ENCODE measurements at places on chromosomes 11 and 22.
A peak's percentile ranks its signal among the peaks of the same experiment; 100 is the strongest.

- peak; percentile 60 for DNase-seq
Measured at GRCh38 chr22:27420817-27421361, 380.7 kb downstream of the MN1 start.

- no peak for DNase-seq
Measured at GRCh38 chr11:1682225-1682905, 14.6 kb upstream of the KRTAP5-6 start.

GRCh38 chr11:94134651-94135512 lies 6.2 kb downstream of the PANX1 start:
- peak; percentile 94 for DNase-seq

- DNase-seq = no peak
Measured at GRCh38 chr11:11316651-11317230, 36.3 kb downstream of the CSNK2A3 start.

- no peak for DNase-seq
Measured at GRCh38 chr11:105162506-105162905, 22.9 kb upstream of the CARD18 start.

- no peak for DNase-seq
Measured at GRCh38 chr22:29328566-29329500, 13.3 kb upstream of the RASL10A start.

DNA sequence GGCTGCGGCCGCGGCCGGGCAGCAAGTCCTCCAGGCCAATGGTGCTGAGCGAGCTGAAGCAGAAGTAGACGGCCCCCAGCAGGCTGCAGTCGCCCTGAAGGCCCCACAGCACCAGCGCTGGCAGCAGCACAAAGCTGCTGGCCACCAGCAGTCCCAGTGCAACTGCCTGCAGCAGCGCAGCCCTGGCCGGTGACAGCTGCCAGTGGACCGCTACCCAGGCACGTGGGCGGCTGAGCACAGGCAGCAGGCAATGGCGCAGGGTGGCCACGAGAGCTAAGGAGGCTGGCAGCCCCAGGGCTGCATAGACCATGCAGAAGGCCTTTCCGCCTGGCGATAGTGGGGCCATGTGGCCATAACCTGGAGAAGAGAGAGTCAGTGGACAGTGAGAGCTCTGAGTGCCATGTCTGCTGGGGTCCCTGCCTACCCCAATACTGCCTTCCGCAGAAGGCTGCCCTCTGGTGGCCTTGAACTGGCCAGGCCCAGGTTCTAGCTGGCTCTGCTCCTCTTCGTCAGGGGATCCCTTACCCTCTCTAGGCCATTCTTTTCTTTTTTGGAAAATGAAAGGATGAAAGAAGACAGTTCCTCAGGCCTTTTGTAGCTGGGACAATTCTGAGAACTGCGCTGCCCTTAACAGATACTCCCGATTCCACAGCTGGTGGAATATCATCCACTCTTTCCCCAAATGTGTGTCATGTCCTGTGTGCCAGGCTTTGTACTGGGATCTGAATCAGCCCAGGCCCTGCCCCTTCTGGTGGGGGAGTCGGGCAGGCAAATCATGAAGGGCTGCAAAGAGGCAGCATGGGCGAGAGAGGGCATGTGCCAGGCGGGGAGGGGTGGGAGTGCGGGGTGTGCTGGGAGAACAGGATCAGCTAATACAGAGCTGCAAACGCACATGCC lies 1.8 kb downstream of the KCNK7 start:
- no peak for DNase-seq

DNA sequence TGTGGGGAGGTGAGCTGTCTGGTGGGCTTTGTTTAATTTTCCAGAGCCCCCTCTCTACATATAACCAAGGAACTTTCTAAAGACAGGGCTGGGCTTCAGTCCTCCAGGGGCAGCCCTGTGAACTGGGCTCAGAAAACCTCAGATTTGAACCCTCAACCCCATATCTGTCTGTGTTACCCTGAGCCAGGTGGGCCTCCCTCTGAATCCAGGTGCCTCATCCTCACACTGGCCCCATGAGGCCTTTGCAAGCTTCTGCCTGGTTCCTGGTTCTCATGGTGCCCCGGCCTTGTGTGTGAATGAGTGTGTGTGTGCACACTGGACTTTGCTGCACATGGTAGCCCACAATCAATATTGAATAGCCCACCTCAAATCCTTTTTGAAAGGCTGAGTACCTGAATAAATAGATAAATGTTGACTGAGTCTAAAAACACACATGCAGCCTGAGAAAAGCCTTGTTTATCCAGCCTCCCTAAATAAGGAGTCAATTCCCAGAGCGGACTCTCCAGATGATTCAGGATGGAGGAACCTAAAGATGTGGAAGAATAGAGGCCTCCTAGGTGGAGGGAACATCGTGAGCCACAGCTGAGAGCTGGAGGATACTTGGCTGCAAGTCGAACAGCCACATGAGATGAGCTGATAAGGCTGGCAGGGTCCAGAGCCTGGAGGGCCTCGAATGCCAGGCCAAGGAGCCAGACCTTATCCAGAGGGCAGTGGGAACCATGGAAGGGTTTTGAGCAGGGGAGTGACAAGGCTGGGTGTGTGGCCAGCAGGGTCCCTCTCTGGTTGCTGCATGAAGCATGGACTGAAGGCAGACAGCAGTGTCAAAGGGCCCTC lies 28.1 kb upstream of the P2RY2 start:
- DNase-seq = no peak

GRCh38 chr11:68735646-68736045 lies 15.7 kb downstream of the TESMIN start:
- no peak for DNase-seq

DNA sequence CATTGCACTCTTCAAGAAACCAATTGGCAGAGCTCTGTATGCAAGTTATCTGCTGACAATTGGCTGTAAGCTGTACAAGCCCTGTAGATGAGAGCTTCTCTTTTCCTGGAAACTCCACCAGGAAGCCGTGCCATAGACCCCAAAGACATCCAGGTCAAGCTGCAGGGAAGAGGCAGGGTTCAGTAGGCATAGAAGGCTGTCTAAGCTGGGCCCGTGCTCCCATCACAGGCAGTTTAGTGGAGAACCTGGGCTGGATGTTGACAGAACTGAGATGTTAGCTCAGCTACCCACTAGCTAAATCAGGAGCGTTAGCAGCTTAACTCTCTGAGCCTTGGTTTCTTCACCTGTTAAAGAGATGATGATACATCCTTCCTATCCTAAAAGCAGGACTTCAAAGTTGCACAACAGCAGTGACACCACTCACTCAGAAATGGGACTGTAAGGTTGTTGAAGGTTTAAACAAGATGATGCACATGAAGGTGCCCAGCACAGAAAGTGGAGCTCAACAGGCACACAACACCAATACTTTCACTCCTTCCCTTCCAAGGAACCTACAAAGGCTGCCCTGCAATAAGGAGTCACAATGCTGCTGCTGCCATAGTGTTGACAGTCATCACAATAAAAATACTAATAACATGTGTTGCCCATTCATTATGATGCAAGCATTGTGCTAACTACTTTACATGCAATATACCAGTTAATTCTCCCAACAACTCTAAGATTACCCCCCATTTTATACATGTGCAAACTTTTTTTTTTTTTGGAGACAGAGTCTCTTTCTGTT lies 115.4 kb downstream of the ZBTB16 start:
- no peak for DNase-seq

GRCh38 chr11:29217901-29218300 lies 798.9 kb downstream of the KCNA4 start:
- no peak for DNase-seq

DNA sequence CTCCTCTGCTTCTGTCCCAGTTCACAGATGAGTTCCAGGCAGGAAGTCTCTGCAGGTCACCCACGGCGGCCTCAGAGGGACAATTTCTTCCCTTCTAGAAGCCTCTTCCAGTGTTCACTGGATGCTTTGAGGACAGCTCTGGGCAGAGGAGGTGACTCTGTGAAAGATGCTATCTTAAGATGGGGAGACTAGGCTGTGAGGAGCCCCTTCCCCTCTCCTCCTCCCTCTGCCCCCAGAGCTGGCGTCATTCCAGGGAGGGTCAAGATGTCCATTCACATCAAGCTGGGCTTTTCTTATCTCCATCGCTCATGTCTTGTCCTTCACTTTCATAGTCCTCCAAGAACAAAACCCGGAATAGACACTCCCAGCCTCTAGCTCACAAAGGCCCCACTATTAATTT lies 3.3 kb downstream of the APLNR start:
- no peak for DNase-seq

DNA sequence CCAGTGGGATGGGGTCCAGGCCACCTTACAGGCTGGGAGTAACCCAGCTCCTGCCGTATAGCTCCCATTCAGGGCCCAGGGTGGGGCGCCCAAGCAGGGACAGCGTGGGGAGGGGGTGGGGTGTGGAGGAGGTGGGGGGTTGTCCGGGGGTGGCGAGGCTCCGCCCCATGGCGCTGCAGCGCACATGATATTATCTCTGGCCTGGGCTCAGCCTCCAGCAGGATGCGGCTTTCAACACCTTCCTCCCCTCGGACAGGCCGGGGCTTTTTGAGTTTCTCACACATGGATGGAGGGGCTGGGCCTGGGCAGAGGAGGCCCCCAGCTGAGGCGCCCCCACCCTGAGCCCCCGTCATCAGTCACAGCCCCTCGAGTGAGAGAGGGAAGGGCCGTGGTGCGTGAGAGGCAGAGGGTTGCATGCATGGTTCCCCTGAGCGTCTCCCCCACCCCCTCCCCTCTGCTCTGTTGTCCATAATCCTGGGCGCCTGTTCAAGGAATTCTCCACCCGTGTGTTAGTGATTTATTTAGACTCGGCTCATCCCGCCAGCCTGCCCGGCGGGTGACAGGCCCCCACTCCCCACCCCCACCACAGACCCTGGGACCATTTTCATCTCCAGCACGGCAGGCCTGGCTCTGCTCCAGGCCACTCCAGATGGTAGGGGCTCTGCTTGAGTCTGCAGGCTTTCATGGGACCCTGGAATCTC lies 44.9 kb downstream of the WNT11 start:
- peak; percentile 17 for DNase-seq

DNA sequence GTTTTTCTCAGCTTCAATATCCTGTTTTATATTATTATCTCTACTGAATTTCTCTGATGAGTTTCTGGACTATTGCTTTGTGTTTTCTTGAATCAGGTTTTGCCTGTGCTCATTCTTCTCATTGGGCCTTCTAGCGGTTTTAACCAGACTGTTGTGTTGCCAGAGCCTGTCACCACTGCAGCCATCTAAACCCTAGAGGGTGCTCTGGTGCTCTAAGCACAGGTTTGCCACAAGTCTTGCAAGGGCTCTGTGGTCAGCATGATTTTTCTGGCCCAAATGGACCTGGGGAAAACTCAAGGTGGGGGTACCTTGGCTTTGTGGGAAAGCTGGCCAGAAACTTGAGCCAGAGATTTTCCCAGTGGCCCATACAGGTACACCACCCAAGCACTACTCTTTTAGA lies 52.4 kb upstream of the TYR start:
- DNase-seq = no peak

GRCh38 chr11:23974051-23974450 lies 522.8 kb upstream of the LUZP2 start:
- no peak for DNase-seq

GRCh38 chr11:125379565-125379964 lies 116.5 kb downstream of the FEZ1 start:
- no peak for DNase-seq

DNA sequence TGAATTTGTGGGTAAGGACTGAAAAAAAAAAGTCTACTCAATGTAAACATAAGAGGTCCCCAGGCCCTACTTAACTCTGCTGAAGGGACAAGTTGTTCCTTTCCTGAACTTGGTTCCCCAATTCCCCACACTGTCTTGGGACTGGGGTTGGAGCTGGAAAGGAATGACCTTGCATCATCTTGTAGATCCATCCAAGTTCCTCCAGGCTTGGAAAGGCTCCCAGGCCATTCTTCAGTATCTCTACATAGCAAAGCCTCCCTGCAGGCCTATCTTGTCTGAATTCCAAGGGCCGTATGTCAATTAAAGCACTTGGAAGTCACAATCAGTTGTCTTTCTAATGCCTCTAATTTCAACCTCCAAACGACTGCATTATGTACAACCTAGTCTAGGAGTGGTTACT lies 361.2 kb downstream of the TMEM135 start:
- DNase-seq = no peak

GRCh38 chr11:17543041-17543440 lies 1.2 kb downstream of the USH1C start:
- no peak for DNase-seq

DNA sequence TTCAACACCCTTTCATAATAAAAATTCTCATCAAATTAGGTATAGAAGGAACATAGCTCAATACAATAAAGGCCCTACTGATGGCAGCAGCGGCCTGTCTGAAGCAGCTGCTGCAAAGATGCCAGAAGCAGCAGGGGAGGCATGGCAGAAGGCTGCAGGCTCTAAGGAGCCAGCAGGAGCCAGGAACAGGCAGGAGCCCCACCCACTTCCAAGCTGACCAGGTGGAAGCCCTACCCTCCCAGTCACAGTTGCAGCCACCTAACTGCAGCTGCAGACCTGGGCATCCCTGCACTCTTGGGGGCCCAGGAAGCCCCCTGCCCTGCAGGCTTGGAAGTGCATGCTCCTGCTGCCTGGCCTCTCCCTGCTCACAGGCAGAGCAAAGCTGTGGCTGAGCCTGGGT lies 18.2 kb upstream of the OR6A2 start:
- no peak for DNase-seq

DNA sequence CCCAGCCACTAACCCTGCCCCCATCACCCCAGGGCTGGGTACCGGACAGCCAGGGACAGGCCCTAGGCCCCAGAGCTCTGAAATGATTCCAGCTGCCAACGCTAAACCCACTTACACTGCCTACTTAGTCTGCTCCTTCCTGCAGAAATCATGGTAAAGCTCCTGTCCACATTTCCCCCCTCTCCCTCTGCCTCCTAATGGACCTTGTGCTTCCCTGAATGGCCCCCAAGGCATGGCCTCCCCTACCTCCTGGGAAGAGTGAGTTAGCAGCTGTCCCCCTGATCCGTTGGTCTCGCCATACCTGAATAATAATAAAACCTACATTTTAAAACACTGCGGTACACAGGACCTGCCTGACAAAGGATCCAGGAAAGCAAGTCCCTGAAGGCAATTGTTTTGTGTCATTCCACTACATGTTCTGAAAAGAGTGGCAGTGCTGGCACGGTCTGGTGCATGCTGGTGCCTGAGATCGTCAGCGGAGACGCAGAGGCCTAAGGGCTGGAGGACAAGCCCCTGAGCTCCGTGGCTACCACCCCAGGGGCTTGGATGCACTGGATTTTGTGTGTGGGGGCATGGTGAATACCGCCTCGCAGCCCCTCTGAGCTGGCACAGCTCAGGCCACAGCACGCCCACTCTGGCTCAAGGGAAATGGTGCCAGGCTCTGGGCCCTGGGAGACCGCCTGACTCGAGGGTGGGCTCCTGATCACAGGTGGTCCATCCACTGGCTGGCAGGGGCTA lies 186.3 kb downstream of the CTTN start:
- no peak for DNase-seq

GRCh38 chr11:124892146-124892545 lies 5.5 kb downstream of the ROBO4 start:
- DNase-seq = no peak

- DNase-seq = no peak
Measured at GRCh38 chr11:64482588-64482987, 108.4 kb upstream of the SLC22A12 start.

GRCh38 chr11:26199331-26200095 lies 132.4 kb upstream of the ANO3 start:
- DNase-seq = peak; percentile 54

DNA sequence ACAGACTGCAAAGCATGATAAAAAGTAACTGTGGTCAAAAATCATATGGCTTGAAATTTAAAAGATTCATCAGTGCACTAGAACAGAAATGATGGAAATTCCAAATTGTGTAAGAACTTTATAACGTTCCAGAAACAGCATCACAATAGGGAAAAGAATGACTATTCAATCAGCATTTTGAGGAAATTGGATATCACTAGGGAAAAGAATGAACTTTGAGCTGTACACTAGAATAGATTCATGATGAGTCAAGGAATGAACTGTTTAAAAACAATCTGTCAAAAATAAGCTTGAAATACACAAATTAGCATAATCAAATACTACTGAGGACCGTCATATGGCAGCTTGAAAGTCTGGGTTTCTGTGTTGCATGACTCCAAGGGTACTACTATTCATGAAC lies 20.5 kb upstream of the HEPHL1 start:
- no peak for DNase-seq

Measured in fibroblast of villous mesenchyme (primary cell).